ENCODE measurements at places on chromosomes 1 and 21.

GRCh38 chr1:221032637-221033280, 153.5 kb downstream of the HLX start:
- no peak for DNase-seq

GRCh38 chr21:45329261-45330074, 41.8 kb upstream of the POFUT2 start:
- DNase-seq, result no peak

DNA sequence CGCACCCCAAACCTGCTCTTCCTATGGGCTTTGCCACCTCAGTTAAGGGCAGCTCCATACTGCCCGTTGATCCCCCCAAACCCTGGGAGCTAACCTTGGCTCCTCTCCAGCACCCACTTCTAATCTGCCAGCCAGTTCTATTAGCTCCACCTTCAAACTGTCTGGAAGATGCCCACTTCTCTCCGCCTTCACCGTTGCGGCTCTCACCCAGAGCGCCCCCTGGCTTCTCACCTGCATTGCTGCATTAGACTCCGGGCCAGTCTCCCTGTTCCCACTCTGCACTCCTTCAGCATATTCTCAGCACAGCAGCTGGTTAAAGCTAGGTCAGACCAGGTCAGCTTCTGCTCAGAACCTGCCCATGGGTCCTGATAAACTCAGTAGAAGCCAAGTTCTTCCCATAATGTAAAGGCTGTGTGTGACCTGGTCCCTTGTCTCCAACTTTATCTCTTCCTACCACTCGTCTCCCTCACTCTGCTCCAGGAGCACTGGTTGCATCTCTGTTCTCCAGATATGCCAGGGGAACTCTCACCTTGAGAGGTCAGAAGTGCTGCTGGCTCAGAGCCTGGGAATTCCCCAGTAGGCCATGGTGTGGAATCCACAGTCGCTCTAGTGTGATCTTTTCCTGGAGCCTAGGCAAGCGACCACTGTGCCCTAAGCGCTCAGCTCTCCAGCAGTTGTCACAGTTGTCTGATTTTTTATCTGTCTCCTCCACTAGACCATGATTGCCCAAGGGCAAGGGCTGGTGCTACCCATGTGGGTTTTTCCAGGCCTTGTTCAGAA, 150.3 kb downstream of the HMGB4 start:
- DNase-seq, result no peak

DNA sequence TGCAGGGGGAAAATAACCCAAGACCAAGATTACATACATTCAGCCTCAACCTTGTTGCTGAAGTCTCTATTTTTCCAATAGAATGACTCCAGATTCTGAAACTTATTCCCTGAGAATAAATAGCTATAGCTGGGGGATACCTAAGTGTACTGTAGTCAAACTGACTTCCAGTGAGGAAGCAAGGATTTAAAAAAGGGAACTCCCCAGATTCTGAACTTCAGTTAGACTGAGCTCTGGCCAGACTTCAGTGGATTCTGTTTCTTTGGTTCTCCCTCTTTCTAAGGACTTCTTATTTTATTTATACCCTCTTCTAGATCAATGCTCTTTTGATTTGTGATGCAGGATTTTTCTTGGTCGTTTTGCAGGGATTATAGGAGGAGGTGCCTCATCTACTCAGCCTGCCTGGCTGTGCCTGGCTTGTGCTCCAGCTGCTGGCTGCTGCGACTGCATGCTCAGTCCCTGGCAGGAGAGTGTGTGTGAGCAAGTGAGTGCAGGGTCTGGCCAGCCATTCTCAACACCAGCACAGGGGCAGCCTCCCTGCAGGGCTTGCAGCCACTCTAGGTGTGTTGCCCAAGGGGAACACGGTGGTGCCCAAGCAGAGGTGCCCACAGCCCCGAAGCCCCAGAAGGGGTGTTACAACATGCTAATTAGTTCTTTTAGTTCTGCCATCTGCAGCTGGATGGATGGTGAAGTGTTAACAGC, 43.0 kb downstream of the SPATA17 start:
- DNase-seq, result no peak

DNA sequence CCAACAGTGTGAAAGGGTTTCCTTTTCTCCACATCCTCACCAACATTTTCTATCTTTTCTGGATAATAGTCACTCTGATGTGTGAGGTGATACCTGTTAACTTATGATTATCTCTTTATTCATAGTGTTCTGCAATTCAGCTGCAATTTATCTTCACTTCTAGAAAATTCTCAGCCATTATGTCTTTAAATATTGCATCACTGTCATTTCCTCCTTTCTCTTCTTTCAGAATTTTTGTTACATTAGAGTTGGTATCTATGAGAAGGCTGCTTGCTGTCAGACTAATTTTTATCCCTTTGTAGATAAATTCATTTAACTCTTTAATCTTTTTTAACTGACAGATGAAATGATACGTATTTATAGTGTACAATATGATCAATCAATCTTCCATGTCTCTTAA, 30.5 kb upstream of the ATF3 start:
- DNase-seq, result no peak

DNA sequence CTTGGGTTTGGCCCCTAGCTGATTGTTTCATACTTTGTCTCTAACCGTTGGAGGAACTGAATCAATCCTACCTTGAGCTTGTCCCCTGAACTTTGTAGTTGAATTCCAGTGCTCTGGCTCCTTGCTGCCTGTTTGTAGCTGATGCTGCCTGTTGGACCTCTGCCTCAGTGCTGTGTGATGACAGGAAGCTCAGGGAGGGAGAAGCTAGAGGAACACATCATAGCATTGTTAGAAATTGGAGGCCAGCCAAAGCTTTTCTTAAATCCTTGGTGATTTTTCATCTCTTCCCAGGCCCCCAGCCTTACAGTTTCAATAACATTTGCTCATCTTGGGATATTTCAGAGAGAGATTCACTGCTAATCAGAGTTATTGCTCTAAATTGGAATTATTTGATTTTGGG, 34.0 kb downstream of the MACF1 start:
- DNase-seq, result no peak

GRCh38 chr1:93014168-93014567, 52.9 kb upstream of the DIPK1A start:
- DNase-seq, result no peak

DNA sequence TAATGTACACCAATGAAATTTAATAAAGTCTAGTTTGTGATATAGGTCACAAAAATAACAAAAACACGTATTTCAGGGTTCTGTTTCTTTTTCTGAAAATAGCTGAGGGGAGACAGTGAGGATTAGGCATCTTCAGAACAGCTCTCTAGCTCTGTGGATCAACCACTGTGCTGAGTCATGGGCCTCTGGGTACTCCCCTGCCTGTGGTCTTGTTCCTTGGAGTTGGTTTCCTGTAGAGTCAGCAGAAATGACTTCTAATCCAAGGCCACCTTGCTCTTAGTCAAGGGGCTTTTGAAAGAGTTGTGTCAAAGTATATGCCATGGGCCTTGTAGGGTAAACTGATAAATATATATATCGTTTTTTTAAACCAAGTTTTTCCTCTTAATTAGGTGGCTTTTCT, 141.8 kb upstream of the ZRANB2 start:
- no peak for DNase-seq

- no peak for DNase-seq
These were observed 80.5 kb upstream of the RALGPS2 start for GRCh38 chr1:178644308-178645120.

- no peak for DNase-seq
These were observed 36.3 kb upstream of the PODN start for GRCh38 chr1:53025769-53026112.

DNA sequence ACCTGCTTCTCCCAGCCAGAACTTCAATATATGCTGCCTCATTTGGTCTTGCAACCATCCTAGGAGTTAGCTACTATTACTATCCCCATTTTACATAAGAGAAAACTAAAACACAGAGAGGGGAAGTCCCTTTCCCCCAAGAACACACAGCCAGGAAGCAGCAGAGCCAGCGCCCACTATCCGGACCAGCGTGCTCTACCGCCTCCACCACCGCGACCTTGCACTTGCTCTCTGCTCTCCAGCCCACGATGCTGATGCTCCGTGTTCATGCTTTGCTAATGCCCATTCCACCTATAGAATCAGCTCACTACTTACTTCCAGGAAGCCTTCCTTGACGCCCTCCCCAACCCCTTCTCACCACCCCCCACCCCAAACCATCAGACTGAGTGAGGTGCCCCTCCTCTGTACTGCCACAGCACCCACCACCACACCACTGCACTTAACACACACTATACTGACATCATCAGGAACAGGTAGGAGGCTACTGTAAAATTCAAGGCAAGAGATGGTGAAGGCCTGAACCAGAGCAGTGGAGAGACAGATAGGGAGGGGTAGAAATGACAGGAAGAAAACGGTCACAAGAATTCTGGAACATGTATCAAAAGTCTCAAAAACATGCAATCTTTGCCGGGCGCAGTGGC, 9.4 kb downstream of the TMEM53 start:
- no peak for DNase-seq

- peak; percentile 35 for DNase-seq
These were observed 48.0 kb downstream of the H3-3A start for GRCh38 chr1:226110249-226111097.

GRCh38 chr1:162094271-162094670, 24.8 kb downstream of the NOS1AP start:
- no peak for DNase-seq

GRCh38 chr1:39110325-39110851, 84.2 kb downstream of the NDUFS5 start:
- no peak for DNase-seq

DNA sequence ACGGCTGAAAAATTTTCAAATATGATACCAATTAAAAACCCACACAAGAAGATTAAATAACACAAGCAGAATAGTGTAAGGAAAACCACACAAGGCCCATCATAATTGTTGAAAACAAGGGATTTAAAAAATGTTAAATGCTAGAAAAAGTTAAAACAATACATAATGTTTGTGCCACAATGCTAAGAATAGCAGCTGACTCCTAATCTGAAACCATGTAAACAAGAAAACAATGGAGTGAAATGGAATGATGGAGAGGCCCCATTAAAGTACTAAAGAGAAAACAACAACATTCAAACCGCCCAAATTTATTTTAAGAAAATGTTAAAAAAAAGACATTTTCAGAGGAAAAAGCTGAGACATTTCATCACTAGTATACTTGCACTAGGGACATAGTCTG, 663.6 kb upstream of the NCAM2 start:
- DNase-seq, result no peak

DNA sequence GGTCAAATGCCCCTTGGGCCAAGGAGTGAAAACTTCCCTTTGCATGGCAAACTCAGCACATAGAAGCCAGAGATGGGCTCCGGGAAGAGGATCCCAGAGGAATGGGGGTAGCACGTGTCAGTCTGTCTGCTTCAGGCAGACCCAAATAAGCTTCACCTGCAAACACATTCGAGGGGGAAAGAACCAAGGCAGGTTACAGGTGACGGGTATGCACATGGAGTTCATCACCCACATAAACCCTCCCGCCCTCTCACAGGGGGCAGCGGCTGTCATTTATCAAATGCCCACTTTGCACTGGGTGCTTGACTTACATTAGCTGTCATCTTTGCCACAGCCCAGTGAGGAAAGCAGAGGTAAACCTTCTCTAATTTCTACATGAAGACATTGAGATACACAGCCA, 73.0 kb upstream of the TLR5 start:
- DNase-seq, result no peak

DNA sequence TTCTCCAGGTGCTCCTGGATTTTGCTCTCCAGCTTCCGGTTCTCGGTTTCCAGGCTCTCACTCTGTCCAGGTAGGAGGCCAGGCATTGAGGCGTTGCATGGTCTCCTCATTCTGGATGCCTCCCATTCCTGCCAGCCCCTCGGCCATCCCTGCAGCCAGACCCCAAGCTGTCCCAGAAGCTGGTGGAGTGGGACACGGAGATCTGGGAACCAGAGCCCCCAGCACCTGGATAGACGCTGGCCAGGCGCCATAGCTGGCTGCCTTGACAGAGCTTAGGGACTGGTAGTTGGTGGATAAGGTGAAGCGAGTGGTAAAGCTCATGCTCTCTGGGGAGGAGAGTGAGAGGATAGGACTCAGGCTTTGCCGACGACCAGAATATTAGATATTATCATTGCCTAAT, 29.6 kb downstream of the RAP1A start:
- no peak for DNase-seq

- no peak for DNase-seq
These were observed 1.2 kb downstream of the OR2T1 start for GRCh38 chr1:248404024-248404423.

DNA sequence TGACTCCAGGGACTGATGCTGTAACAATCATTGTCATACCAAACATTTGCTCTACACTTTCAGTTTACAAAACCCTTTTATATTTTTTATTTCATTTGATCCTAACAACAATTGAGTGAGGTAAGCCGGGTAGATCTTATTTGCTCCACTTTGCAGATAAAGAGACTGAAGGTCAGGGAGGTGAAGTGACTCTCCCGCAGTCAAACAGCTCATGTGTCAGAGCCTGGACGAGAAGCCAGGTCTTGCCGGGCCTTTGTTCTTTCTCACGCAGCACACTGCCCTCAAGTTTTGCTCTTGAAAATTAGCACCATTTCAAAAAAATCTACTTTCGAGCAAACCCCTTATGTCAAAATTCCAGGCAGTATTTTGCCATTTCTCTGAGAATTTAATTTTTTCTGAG, 65.2 kb downstream of the CD247 start:
- no peak for DNase-seq

- no peak for DNase-seq
These were observed 44.4 kb downstream of the SMG7 start for GRCh38 chr1:183516725-183517124.

- no peak for DNase-seq
These were observed 111.4 kb downstream of the PEX14 start for GRCh38 chr1:10586125-10586524.

GRCh38 chr1:70438529-70438928, 27.5 kb downstream of the CTH start:
- no peak for DNase-seq

GRCh38 chr1:90417126-90417525, 300.0 kb downstream of the BARHL2 start:
- no peak for DNase-seq

DNA sequence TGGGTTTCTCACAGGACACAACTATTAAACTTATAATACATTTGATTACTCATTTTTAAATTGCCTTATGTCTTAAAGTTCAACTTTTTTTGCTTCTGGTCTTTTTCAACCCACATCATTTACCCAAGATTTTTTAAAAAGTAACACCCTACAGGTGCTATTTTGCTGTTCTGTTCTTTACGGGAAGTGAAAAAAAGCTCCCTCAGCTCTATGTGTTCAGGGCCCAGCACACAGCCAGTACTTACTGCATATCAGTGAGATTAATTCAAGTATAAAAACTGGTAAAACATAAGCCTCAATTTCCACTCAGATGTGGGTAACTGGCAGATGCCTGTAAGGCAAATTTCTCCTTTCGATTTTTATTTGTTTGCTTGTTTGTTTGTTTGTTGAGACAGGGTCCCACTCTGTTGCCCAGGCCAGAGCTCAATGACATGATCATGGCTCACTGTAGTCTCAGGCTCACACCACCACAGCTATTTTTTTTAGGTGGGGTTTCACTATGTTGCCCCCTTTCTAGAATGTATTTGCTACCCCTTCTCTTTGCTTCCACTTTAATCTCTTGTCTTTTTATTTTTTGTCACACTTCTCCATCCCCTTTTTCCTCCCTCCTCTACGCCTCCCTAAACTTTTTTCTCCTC, 20.3 kb downstream of the RNASEL start:
- DNase-seq, result no peak

Measured in NCI-H1930 (cell line).